ENCODE measurements at places on chromosomes 5 and 9.
A peak's percentile ranks its signal among the peaks of the same experiment; 100 is the strongest.

GRCh38 chr5:90131383-90132133 is 278.0 kb downstream of the CETN3 start:
- DNase-seq: no peak

DNA sequence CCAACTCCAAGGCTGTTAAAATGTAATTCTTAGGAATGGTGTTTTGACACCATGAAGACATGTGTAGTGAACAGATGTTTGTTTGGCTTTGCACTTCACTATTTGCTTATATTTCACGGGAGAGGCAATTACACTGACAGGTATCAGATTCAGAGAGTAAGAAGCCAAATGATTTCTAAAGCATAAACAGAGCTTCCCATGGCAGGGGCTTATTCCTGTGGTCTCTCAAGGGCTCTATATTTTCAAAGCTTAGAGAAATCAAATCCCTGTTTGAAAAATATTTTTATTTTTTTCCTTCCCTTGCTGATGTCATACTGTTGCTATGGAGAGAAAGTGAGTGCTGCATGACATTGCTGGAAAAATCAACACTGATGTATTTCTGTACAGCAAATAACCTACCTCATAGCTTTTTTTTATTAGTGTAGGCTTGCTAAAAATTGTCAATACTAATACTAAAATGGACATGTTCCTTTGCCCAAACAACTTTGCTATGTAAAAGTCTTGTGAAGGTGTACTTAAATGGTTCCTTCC is 161.4 kb downstream of the GIN1 start:
- DNase-seq: no peak

DNA sequence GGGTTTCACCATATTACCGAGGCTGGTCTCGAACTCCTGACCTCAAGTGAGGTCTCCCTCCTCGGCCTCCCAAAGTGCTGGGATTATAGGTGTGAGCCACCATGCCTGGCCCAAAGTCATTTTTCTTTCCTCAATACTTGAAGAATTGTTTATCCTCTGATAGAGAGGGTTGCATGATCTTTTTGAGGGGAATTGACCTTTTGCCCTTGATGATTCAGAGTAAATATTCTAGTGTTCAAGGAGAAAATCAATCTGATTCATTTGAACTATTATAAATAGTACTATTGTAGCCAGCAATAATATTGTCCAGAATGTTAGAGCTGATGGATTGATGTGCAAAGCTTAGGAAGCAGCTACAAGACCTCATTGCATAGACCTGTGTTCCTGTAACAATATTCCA is 47.1 kb downstream of the UGCG start:
- DNase-seq: no peak

DNA sequence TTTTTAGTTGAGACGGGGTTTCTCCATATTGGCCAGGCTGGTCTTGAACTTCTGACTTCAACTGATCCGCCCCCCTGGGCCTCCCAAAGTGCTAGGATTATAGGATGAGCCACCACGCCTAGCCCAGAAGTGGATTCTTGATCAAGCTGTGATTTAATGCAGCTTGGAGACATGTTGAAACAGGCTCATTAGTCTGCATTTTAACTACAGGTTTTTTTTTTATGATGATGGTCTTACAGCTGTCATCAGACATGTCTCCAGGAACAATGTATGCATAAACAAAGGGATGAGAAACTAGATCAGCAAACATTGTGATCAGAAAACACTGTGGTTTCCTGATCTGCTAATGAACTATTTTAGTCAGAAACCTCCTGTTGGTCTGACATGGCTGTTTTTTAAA is 30.0 kb upstream of the PLPP1 start:
- no peak for DNase-seq

- no peak for DNase-seq
These were observed 2.8 kb downstream of the HSPA5 start for GRCh38 chr9:125238127-125238914.

- DNase-seq: no peak
These were observed 59.6 kb downstream of the GCNT4 start for GRCh38 chr5:74992791-74993190.

GRCh38 chr5:171418316-171418981 is 998 bp upstream of the FGF18 start:
- peak; percentile 25 for DNase-seq

Data from activated gamma-delta T cell treated with Interleukin-2 at 50 U/mL for 16 hours (primary cell).